Fibroblast of skin of back (primary cell): ENCODE measurements at places on chromosomes 7 and 10.

- peak; percentile 38 for DNase-seq
Measured at GRCh38 chr7:104982308-104983075, 31.5 kb upstream of the KMT2E start.

GRCh38 chr7:89809291-89809690 is 345.0 kb upstream of the STEAP1 start:
- DNase-seq = no peak

DNA sequence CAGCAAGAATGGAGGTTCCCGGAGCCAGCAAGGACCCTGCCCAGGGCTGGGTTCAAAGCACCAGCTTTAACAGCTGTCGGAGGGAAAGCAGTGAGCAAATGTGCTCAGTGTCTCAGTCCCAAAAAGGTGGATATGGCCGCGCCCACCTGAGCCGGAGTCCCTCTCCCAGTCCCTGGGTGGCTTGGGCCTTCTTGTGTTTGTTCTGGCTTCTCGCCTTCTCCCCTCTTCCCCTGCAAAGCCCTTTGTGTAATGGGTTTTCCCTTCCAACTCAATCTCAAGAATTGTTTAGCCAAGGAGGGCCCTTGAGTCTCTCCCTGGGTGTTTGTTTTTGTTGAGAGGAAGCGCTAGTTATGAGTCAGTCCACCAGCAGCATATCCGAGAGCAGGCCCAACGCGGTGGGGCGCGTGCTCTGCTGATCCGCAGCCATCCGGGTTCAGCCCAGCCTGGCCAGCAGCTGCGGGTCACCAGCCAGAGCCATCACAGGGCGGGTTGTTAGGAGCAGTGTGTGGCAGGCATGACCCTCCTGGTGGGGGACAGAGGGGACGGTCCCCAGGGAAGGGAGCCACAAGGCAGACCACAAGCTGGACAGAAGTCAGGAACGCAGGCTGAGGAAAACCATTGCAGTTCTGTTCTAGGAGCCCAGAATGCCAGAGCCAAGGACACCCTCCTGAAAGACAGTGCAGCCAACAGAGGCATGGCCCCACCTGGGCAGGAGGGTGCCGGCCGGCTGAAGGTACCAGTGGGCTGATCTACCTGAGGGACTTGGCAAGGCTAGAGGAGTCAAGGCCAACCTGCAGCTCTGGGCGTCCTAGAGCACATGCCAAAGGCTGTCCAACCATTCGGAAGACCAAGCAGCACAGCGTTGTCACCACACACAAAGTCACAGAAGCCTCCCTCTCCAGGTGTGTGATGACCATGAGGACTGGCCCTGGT is 21.3 kb downstream of the CALML3 start:
- peak; percentile 93 for DNase-seq

DNA sequence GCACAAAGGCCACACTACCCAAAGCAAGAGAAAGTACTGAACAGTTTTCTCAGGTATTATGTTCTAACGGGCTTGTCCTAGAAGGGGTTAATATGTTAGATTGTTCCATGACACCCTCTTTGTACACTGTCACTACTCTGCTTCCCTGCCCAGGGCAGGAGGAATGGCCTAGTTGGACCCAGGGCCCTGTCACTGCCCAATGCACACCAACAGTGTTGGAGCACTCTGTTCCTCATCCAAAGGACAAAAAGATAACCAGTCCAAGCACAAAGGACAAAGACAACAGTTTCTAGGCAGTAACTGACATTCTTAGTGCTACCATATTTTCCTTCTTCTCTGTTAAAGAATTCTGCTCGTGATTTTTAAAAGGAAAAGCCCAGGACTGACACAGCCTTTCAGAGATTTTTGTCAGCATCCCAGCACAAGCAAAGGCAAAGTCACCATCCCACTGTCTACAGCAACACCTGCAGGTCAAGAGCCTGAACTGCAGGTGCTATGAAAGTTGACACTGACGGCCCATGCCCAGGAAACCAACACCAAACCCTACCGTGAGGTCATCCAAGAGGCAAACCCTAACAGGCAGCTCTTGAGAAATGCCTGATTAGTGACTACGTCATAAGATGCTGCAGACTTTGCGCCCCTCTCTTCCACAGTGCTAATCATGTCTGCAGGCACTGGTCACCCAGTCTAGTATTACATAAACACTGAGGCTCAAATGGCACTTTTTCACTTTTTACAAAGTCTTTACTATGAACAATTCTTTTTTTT is 13.2 kb downstream of the NUDCD3 start:
- peak; percentile 76 for DNase-seq

GRCh38 chr7:128739048-128739962 is at the start of gene CALU:
CALU (plus strand) TSS chr7:128739359; CDS start chr7:128748584, 9,225 bp downstream.
- peak; percentile 98 for DNase-seq

GRCh38 chr10:49082766-49083165 is 32.6 kb downstream of the VSTM4 start:
- no peak for DNase-seq

- no peak for DNase-seq
Measured at GRCh38 chr7:115009139-115009538, 87.2 kb downstream of the MDFIC start.

DNA sequence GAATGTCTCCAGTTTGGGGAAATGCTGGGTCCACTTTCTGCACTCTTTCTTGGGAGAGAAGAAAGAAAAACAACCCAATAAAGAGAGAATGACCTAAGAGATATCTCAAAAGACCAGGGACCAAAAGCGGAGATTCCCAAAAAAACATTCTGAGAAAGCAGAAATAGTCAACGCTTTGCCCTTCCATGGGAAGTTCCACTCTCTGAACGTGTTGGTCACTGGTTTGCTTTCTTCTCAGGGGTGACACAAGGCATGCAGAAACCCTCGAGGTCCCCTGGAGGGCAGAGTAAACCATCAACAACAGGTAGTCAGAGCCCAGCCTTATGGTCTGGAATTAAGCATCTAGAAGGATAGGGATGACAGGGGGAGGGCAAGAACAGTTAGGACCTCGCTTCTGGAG is 26.2 kb upstream of the AOAH start:
- no peak for DNase-seq

DNA sequence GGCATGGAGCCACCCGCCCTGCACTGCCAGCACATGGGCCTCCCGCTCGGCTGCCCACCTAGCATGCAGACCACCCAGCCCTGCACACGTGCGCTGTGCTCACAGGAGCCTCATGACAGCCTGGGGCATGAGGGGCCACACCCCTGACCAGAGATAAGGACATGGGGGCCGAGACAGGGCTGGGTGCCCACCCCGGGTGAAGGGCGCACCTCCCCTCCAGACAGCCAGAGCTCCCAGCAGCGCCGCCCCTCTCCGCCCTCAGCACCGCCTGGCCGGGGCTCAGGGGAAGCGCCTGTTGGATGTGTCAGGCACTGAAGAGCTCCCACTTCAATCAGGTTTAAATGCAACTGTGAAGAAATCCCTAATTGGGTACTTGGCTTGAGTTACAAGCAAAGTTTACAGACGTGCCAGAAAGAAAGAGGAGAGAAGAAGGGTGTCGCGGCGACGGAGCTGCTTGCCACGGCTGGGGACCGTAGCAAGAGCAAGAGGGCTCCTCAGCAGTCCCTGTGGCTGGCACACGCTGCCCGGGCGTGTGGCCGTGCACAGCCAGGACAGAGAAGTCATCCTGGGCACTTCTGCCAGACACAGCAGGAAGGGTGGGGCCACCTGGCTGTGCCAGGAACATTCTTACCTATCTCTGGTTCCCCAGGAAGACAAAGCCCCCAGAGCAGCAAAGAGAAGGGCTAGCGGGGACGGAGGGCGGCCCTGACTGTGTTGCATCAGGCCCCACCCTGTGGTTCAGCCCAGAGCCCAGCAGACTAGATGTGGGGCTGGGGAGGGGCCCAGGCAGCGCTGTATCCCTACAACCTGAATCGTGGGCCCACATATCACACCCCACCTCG is 247.4 kb downstream of the ELFN1 start:
- peak; percentile 39 for DNase-seq

DNA sequence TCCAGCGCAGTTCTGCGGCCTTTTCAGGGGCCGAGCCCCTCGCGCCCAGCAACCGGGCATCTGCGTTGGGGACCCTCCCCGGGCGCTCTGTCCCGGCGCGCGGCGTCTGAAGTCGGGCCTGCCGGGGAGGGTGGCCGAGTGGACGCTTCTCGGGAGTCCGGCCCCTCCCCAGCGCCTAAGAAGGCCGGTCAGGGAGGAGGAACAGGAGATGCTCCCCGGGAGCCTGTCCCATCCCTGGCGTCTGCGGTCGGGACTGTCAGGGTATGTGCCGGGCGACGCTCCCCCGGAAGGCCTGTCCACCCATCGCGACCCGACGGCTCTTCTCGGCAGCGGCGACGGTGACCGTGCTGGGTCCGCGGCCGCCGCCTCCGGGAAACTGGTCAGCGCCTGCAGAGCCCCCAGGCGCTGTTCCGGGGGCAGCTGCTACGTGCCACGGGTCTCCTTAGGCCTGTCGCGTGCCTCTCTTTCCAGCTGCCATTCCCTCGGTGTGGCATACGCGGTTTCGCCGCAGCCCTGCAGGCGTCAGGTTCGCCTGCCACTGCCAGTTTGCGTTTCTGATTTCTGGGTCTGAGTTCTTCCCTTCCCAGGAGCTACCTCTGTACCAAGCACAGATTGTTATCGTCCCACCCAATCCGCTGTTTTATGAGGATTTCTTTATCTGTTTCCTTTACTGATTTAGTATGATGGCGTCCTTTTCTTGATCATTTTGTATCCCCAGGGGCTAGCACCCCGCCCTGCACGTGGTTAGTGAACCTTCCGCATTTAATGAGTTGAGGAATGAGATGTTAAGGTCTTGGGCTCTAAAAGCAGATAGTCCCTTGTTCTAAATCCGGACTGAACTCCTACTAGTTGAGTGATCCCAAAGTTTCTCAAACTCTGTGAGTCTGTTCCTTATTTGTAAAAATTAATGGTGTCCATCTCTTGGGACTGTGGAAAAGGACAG is 782 bp downstream of the IFIT5 start:
- DNase-seq = peak; percentile 66

DNA sequence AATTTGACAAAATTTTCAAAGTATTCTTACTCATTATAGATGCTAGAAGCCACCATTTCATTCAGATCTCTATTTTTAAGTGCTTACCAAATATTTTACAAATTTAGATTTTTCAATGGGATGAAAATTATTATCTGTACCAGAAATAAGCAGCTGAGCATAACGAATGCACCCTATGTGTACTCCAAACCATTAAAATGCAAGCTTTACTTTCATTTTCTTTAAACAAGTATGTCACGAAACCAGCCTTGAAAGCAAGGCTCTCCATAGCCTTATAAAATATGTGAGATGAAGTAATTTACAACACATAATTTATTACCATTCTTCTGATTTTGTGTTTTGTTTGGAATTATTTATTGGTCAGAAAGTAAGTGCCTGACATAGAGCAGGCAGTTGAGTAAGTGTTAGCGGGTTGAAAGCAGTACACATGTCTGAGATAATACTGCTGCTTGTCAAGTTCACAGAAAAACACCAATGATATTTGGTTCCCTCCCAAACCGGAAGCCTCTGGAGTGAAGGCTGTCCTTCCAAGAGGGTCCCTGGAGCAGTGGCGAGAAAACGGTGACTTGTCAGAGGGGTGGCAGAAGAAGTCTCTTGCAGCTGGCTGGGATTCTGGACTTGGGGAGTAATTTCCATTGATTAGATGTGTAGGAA is 322.7 kb upstream of the PFKP start:
- no peak for DNase-seq

GRCh38 chr7:47100817-47101435 is 481.0 kb downstream of the TNS3 start:
- DNase-seq = peak; percentile 68

- DNase-seq = no peak
Measured at GRCh38 chr7:15674586-15674985, 11.9 kb downstream of the MEOX2 start.

DNA sequence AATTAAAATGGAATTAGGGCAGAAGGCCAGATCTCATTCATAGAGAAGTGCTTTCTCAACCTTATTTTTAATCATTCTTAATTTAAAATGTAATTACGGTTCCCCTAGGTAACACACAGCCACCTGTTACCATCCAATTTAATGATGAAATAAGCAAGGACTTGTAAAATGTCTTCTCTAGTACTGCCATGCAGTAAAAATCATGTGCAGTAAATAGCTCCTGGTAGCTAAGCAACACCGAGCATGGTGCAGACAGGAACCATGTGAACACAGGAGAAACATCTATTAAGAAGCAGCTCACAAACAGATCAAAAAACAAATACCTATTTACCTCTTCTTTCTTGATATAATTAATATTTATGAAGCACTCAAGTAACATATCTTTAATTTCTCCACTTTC is 15.1 kb downstream of the NCAPG2 start:
- DNase-seq = no peak

DNA sequence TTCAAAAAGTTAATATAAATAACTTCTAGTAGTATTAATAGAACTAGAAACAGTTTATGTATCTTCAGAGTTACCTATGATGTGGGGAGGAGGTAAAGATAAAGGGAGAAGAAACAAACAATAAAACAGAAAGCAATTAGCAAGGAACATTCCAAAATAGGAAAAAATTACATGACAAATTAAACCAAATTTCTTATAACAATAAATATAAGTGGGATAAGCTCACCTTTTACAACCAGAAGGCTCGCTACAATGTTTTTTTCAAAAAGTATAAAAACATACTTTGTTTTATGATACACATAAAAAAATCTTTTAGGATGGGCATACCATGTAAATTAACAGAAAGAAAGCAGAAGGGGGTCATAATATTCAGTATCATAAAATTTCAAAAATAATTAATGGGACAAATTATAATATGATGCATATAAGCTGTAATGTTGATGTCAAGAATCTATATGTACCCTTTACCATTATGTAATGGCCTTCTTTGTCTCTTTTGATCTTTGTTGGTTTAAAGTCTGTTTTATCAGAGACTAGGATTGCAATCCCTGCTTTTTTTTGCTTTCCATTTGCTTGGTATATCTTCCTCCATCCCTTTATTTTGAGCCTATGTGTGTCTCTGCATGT is 31.8 kb downstream of the GLCCI1 start:
- no peak for DNase-seq

DNA sequence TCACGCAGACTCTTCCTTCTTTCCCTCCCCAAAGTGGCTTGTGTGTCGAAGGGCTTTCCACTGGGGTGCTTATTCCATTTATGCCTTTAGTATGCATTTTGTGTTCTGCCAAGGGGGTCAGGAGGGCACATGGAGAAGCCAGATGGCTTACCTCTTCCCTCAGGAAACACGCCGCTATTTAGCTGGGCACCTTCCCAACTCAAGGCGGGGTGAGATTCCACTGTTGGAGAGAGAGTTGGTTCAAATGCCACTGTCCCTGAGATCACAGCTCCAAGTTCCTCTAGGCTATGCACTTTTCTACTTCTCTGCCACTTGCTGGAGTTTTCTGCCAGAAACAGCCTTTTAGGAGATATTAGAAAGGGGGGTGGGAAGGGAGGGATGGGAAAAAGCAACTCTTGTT is 1091.8 kb downstream of the LRMDA start:
- DNase-seq = no peak

- no peak for DNase-seq
Measured at GRCh38 chr10:114427124-114427852, 23.0 kb upstream of the AFAP1L2 start.
